ENCODE measurements at places on chromosomes 4 and X.

GRCh38 chrX:39196192-39197102, 395.2 kb downstream of the MID1IP1 start:
- no peak for DNase-seq

DNA sequence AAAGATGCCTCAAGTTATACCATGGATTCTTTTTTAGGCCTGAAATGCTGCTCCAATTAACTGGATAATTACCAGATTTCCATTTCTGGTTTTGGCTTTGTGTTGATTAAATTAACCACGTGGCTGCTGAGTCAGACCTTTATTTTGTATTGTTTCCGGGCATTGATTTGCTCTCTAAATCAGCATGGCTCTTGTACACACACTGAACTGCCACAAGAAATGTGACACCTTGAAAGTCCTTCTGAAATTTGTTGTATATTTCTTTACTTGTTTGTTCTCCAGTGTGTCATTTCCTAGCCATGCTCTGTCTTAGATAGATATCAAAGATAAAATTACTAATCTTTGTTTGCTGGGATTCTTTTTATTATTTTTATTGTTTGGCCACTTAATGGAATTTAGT, 11.7 kb downstream of the MTTP start:
- no peak for DNase-seq

- no peak for DNase-seq
Measured at GRCh38 chrX:54048412-54048811, 4.1 kb upstream of the PHF8 start.

DNA sequence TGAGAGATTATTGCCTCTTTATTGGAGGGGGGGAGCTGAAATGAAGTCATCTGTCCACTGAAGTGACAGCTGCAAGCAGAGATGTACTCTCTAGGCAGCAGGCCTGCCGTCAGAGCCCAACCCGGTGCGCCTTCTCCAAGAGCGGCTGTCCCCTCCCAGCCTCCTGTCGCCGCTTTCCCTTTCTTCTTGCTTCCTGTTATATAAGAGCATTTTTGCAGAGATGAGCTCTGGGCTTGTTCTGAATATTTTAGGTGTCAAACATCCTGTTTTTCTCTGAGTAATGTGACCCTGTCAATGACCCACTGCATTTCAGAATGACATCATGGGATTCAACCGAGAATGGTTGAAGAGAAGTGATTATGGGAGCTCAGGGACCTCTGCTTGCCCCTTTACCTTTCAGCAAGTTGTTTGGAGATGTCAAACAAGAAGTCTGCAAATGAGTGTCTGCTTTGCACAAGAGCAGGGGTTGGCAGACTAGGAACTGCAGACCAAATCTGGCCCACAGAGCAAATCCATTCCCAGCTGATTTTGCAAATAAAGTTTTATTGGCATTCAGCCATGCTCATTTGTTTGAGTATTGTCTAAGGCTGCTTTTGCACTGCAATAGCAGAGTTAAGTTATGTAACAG, 79.9 kb downstream of the SLC9A6 start:
- no peak for DNase-seq

DNA sequence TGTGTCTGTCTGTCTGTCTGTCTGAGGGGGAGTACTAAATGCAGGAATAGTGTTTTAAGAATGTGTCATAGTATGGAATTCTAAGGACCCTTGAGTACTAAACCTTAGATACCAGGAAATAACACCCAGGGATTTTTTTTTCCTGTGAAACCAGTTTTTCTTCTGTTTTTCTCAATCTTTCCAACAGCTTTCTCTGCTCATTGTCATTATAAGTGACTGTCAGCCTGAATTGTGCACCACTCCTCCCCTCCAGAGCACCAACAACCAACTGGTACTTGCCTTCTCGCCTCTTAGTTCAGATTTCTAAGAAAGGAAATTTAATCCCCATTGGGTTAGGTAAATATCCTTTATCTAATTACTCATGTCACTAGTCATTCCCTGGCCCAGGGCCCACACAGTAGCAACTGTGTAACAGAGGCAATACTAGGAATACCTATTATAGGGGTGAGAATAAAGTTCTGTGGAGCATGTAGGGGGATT, 320.6 kb downstream of the ADGRL3 start:
- DNase-seq: no peak

GRCh38 chr4:3469386-3470243, 6.5 kb downstream of the DOK7 start:
- no peak for DNase-seq

DNA sequence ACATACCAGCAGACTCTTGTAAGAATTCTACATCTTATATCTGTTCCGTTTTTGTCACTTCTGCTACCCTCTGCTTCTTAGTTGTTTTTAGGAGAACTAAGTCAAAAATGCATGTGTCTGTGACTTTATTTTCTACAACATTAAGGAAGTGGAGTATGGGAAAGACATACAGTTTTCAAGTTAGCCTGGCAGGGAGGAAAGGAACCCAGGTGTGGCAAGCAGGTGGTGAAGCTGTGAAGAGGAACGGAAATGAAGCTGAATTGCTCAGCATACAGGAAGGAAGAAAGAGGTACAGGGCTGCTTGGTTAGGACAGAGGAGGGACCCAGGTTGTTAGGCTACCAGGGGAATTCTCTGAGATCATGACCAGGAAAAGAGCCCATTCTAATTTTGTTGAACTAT, 9.4 kb downstream of the GPRIN3 start:
- no peak for DNase-seq

GRCh38 chr4:7365462-7366179, 69.1 kb downstream of the PSAPL1 start:
- no peak for DNase-seq

DNA sequence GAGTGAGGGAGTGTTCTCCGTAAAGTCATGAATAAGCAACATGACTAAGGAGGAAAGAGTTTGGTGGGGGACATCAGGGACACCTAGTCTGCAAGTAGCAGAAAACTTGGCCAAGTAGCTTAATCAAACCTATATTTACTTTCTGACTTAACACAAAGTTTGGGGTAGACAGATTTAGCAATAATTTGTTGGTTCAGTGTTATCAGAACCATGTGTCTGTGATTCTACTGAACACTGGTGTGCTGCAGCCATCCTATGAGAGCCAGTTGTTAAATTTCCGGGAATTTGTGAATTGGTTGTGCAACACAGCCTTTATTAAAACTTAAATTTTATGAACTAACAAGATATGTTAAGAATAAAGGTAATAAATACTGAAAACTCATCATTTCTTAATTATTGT, 469.3 kb downstream of the C4orf33 start:
- no peak for DNase-seq

DNA sequence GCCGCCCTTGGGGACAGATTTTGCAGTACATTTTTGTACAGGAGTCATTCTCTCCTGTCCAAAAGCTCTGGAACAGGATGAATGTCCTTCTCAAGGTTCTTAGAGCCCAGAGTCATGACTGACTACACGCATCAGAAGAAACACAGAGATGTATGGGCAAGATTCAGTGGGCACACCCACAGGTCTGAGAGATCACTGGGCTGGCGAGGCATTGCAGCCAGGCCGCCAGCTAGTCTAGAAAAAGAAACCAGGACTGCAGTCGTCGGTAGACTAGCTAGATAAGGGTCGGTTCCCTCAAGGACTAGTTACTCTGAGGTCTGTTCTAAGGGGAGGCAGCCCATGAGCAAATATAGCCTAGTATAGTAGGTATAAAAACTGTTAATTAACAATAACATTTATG, 19.8 kb downstream of the GBA3 start:
- no peak for DNase-seq

DNA sequence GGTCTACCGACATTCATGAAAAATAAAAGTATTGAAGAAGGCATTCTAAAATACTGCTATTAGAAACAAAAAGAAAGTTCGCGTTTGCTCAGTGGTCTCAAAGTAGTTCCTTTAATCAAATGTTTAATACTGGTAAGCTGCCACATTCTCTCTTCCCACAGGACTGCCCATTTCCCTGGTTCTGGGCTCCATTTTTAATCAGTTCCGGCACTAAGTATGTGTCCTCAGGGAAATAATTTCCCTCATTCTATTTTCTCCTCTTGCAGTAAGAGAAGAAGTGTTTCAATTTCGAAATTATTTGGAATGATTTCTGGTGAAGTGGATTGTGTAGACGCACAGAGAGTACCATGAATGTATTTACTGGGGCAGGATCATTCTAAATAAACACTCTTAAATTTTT, 17.5 kb downstream of the VCX3A start:
- no peak for DNase-seq

- no peak for DNase-seq
Measured at GRCh38 chrX:25869761-25870160, 268.4 kb upstream of the MAGEB18 start.

GRCh38 chrX:87941841-87942240, 424.2 kb downstream of the KLHL4 start:
- no peak for DNase-seq

DNA sequence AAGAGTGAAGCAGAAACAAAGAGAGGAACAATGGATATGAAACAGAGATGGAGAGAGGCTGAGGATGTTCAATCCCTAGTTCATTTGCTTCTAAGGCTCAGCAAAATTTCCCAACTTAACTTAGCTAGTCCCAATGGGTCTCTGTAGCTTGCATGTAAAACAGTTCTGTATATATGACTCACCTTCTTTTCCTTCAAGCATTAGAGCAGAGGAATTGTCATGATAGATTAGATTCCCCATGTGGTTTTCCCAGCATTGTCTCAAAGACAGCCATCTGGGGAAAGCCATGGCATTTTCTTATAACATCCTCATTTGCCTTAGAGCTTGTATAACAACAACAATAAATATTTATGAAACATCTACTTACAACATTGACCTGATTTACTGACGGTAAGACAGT, 93.9 kb upstream of the GATB start:
- DNase-seq: no peak

DNA sequence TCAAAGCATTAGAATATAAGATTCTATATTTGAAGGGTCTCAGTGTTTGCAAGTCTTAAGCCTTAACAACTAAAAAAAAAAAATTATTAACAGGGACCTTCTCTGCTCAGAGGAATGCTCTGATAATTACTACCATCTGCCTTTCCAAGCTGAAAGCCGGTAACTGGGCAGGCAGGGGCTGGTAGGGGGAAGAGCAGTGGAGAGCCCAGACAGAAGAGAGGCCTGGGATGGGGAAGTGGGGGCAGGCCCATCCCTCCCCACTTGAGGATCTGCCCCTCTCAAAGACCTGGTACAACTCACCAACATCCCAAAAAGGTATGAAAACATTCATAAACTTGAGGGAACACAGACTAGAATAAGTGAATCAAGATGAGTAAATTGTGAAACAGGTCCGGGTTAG, 113.9 kb downstream of the QDPR start:
- no peak for DNase-seq

GRCh38 chrX:110036162-110037033, 33.5 kb downstream of the TMEM164 start:
- peak; percentile 60 for DNase-seq

GRCh38 chr4:174928174-174928573, 10.0 kb downstream of the ADAM29 start:
- DNase-seq: no peak

- no peak for DNase-seq
Measured at GRCh38 chr4:1004071-1004418, 7.4 kb upstream of the FGFRL1 start.

DNA sequence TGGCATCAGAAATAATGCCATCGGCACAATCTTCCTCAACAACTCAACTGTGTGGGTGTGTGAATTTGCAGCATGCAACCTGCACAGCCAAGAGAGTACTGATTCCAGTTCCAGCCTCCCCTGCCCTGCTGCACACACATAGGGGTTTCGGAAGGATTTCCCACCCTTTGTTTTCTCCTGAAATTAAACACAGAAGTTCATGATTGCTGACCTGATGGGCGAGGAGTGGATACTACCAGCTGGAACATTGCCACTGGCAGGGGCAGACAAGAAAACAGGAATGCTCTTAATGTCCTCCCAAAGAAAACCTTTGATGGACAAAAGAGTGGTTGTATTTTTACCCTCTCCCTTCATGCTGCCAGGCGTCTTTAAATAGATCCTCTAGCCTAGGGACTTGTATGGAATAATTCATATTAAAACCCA, 4.8 kb downstream of the NDP start:
- no peak for DNase-seq

DNA sequence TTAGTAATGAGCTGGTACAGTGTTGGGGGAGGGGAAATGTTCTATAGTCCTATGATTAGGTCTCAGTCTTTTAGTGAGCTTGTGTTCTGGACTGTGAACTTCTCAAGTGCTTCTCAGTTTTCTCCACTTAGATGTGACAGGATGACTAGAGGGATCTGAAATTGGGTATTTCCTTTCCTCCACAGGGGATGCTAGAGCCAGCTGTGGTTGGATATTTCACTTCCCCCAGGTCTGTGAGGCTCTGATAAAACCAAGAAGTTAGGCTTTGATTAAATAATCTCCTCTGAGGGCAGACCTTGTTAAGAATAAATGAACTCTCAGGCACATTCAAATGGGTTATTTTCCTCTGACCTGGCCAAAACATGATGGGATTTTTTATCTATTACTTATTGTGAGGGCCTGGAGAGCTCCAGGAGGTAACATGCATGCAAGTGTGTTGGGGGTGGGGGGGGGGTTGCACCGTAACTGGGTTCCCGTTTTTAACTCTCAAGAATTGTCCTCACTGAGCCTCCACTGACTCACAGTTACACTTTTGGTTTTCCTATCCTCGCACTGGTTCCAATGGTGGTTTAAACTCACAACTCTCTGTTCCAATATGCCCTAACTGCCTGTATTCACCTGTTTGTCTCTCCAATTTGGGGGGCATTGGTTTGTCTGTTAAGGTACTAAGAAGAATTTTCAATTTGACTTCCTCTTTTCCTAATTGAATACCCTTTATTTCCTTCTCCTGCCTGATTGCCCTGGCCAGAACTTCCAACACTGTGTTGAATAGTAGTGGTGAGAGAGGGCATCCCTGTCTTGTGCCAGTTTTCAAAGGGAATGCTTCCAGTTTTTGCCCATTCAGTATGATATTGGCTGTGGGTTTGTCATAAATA, 28.1 kb upstream of the GLRA3 start:
- no peak for DNase-seq

DNA sequence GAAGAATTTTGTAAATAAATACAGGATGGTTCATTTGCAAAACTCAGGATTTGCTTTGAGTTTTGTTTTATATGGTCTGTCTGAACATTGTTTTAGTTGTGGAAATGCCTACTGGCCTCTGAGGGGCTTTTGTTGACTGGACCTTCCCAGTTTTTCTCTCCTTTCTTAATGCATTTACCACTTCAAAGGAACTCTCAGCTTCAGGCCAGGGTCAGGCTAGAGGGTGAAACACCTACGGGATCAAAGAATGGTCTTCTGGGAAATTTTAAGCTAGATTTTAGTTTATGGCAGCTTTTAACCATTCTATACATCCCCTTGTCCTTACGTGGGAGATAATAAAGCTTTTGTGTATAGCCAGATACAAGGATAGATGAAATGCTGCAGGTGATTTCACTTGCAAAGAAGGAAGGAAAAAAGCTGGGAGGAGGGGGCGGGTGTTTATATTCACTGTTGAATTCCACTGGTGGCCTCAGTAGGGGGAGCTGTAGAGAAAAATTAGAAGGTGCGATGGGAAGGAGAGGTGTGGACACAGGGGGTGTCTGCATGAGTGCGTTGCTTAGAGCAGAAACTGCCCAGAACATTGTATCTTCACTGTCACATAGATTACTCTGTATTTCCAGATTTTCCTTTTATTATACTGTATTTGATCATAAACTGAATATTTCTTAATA, 151.8 kb downstream of the TSPAN5 start:
- no peak for DNase-seq

GRCh38 chr4:77225022-77225421, 68.0 kb downstream of the CCNG2 start:
- DNase-seq: no peak

- no peak for DNase-seq
Measured at GRCh38 chr4:136554033-136554432, 978.3 kb downstream of the PCDH18 start.

- no peak for DNase-seq
Measured at GRCh38 chrX:37599729-37600128, 28.3 kb downstream of the LANCL3 start.

GRCh38 chr4:122764821-122765215, 32.3 kb downstream of the BBS12 start:
- DNase-seq: no peak
